ENCODE measurements at places on chromosomes 6 and 20. TPM values are rescaled to one million over a fixed set of nuclear protein-coding genes. Genes with fewer than 3 reads are reported as not detected.

DNA sequence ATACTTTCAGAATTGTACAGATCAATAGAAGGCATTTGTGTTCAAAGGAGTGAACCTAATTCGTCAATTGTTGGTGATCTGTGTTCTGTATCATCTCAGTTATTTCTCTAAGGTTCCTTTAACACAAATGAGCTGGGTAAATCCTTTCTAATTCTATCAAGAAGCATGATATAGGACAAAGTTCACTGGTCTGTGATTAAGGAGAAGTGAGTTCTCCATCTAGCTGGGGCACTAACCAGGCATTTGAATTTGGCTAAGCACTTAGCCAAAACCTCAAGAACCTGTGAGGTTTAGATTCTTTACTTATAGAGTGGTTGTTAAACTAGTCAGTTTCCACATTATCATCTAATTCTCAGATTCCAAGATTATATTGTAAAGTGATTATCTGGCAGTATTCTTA is 50.3 kb downstream of the DOP1A start:
- H3K36me3 ChIP-seq = no peaks in the 10 kb centered on the region
- DNase-seq = no peak
- H3K4me3 ChIP-seq = no peak overlapping the region
- H3K27ac ChIP-seq = no peak overlapping the region

- H3K4me1 ChIP-seq = no peaks in the 10 kb centered on the region
- no peak overlapping the region for H3K27ac ChIP-seq
- H3K4me3 ChIP-seq = no peak overlapping the region
Observed at GRCh38 chr6:23040899-23041298, 471.5 kb downstream of the HDGFL1 start.

GRCh38 chr20:42985628-42986027 is 204.1 kb downstream of the PTPRT start:
- no peak overlapping the region for H3K4me3 ChIP-seq
- no peaks in the 10 kb centered on the region for H3K36me3 ChIP-seq
- no peaks in the 10 kb centered on the region for H3K4me1 ChIP-seq
- H3K27ac ChIP-seq = no peak overlapping the region

DNA sequence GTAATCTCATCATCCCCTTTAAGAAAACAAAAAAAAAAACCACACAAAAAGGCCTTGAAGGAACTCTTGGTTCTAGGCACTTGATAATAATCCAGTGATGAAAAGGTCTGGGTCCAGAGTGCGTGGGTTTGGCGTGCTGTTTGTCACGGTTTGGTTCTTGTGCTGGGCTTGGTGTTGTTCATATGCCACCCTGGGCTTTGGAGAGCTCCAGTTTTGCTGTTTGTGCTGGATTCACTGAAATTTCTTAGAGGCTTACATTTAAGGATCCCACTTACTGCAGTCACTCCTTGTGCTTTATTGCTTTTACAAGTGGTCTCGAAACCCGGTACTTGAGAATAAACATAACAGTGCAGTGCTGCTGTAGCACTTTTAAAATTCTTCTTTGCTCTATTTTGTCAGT is 68.8 kb upstream of the XRN2 start:
- H3K4me1 ChIP-seq = peaks cover 3% of the 10 kb centered on the region
- DNase-seq = no peak
- H3K27ac ChIP-seq = no peak overlapping the region
- H3K27me3 ChIP-seq = no peaks in the 10 kb centered on the region
- no peak overlapping the region for H3K4me3 ChIP-seq

- H3K36me3 ChIP-seq = no peaks in the 10 kb centered on the region
- H3K27me3 ChIP-seq = no peaks in the 10 kb centered on the region
- no peak for DNase-seq
- H3K4me1 ChIP-seq = no peaks in the 10 kb centered on the region
Observed at GRCh38 chr6:38504996-38505395, 134.7 kb downstream of the BTBD9 start.

DNA sequence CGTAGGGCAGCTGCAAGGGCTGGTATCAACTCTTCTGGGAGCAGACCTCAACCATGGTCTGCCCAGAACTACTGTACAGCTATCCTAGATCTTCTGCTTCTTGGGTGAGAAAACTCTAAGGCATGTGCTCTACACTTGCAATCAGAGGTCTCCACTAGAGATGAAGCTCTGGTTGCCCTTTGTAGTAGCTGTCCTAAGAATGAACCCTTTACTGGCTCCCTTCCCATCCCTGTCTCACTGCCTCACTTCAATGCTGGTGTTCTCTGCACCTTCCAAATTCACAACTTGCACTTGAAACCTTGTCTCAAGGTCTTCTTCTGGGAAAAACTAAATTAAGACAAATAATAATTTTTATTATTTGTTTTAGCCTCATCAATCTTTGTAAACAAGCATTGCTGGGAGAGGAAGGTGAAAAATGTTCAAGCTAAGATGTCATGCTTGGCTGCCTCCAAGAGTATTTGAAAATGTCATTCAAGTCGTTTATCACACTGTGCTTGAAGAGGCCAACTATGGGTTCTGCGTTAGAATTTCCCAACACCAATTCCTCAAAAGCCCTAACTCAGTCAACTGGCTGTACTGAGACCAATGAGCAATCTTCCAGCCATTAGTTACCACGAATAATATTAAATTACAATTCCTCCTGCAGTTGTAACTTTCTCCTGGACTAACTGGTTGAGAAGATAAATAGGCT is 255.7 kb upstream of the PRND start:
- H3K36me3 ChIP-seq = no peaks in the 10 kb centered on the region
- no peak for DNase-seq
- H3K4me3 ChIP-seq = no peak overlapping the region
- H3K27ac ChIP-seq = no peak overlapping the region

DNA sequence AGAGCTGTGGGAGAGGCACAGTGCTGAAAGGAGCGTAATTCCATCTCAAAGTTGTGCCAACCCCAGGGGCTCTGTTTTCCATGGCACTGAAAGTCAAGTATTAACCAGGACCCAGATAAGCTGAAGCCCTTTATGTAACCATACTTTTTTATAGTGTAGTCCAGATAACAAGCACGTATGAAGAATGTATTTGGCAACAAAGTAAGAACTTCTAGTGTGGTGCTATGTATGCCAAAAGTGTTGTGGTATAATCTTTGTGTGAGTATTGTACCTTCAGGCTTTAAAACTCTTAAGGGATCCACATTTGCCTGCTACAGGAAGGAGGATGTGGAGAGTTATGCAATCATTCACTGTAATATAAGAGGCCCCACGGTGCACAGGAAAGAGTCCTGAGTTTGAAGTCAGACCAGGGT is 129.4 kb downstream of the IBTK start:
- H3K4me3 ChIP-seq = no peak overlapping the region
- no peaks in the 10 kb centered on the region for H3K36me3 ChIP-seq
- H3K4me1 ChIP-seq = no peaks in the 10 kb centered on the region
- no peaks in the 10 kb centered on the region for H3K27me3 ChIP-seq

Gene MYLIP
- total RNA-seq = 12.5 TPM

Gene MBOAT1
- total RNA-seq = 12.6 TPM

Gene VGLL2
- not detected for total RNA-seq

Gene ERVFRD-1
- not detected for total RNA-seq

Gene TSBP1
- total RNA-seq = not detected

Gene OR2B6
- not detected for total RNA-seq

Gene LYRM2
- 16.6 TPM for total RNA-seq

Gene PAX1
- 2.0 TPM for total RNA-seq
